ENCODE measurements at places on chromosomes 6 and 20.

DNA sequence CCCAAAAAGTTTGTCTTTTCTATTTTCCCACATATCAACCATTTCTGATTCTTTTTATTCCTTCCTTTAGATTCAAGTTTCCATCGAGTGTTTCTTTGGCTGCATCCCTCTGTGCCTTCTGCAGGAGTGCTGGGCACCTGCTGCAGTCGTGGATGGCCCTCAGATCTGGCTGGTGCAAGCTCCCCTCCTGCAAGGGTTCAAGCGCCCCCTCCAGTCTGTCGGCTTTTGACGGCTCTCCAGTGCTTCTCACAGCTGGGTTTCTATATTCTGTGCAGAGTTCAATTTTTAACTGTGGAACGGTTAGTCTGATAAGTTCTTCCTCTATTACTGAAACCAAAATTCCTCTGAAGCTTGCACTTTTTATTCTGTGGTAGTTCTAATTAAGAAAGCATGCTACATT, 132.1 kb downstream of the HUS1B start:
- no peak for DNase-seq

DNA sequence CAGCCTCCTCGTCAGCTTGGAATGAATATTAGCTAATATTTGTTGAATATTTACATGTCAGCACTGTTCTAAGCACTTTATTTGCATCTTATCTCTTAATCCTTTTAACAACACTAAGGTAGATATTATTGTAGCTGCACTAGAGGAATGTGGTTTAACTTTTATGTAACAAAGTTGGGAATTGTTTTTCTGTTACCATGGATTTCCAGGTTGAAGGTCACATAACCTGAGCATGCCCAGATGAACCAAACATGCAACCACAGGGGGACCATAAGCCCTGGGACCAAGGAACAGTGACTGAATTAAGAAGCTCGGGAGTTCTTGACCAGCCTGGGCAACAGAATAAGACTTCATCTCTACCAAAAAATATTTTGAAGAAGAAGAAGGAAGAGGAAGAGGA, 29.1 kb upstream of the YWHAB start:
- DNase-seq, result no peak

DNA sequence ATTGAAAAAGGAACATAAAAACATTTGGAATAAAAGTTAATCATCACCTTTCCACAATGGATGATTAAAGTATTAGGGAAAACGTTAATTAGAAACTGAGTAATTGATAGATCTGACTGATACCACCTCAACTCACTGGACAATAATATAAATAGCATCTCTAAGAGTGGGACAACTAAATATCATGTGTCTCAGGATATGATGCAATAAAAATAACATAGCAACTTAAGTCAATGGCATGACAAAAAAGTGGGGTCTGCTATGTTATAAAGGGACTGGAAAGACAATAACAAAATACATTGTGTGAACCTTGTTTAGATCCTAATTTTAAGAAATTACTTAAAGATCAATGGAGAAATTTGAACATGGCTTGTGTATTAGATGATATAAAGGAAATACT, 10.3 kb downstream of the OR12D1 start:
- no peak for DNase-seq

- DNase-seq, result no peak
Observed at GRCh38 chr6:18019539-18020534, 32.4 kb upstream of the KIF13A start.

- DNase-seq, result no peak
Observed at GRCh38 chr6:79574630-79575225, 37.5 kb upstream of the LCA5 start.

DNA sequence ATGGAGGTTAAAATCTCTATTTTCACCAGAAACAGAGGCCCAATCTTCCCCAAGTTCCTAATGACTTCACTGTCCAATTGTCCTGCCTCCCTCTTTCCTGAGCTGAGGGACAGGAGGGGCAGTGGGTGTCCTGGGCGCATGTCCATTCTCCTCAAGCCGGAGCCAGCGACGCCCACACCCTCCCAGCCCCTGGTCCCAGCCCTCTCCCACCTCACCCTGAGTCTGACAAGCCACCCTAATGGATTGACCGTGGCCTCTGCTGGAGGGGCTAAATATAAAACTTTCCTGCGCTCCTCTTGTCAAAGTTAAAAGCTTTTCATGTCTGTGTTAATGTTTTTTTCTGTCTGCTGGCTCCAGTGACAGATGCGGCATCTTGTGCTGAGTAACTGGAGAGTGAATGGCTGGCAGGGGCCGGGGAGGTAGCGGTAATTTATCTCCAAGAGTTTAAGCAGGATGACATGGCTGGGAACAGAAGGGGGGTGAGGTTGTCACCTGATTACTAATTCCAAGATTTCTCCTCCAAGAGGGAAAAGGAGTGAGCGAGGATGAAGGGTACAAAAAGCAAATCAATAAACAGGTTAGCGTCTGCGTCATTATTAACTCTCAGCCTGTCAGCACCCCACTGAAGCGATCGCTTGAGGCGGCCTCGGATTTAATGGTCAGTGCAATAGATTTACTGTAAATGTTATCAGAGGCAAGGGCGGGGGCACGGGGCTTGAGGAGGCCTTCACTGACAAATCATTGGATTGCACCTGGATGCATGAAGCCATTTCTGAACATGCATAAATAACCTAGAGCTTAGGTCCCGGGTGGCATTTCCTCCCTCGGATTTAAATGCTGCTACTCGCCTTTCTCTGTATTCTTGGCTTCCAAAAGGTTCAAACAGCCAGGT, 118.1 kb upstream of the MAFB start:
- no peak for DNase-seq

DNA sequence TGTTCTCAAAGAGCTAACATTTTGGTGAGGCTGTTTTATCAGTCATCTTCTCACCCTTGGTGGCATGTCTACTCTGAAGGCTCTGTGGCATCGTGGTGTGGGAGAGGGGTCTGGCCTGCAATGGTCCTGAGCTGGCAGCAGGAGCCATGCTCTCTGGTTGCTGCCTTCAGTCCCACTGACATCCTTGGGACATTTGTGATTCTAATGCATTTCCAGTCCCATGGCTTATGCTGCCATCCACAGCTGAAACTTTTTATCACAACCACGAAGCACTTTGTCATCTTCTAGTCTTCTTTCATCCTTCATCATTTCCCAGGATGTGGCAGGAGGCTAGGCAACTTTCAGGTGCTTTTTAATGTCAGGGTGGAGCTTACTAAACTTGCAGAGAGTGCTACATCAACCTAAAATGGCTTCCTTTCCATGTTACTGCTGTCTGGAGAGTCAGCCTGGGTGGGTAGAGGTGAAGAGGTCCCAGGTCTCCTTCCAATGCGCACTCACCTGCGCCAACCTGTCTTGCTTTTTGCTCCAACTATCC, 77.1 kb downstream of the GPR63 start:
- no peak for DNase-seq

DNA sequence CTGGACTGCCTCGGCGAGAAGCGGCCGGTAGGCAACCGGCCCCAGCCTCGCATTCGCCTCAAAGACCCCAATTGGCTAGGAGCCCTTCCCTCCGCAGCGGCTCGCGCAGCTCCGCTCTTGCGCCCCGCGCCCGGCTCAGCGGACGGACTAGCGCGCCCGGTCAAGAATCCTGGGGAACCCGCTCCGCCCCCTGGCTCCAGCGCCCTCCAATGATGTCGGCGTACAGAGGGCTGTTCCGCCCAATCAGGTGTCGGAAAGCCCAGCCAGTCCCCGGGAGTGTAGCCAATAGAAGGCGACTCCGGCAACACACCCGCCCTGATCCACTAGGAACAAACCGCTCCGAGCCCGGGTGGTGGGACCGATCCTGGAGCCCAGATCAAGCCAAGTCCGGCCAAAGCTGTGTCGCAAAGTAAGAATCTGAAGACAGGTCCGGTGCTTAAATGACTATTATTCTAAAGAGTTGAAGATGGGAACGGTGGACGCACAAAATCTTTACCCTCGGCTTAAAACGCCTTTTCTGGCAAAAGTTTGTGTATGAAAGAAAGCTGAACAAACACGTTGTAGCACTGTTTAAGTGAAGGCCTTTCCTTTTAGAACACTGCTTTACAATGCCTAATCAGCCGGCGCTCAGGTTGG, 132.2 kb downstream of the OGFRL1 start:
- no peak for DNase-seq

- no peak for DNase-seq
Observed at GRCh38 chr6:20661721-20662120, 127.5 kb downstream of the CDKAL1 start.

GRCh38 chr6:166541876-166542579, 44.5 kb downstream of the RAMACL start:
- no peak for DNase-seq

DNA sequence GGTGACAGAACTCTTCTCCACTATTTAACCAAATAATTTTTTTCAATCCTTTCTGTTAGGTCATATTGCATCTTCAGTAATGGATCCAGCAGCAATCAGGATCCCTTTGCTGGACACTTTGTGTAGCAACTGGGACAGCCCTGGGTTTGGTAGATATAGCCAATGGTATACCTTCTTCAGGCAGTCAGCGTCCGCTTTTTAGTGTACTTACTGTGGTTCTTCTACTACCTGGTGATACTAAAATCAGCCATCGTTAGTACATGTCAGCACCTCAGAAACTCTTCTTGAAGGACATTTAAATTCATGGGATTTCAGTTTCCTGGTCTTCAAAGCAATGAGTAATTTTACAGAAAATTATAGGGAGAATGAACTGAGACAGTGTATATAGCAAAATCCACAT, 93.5 kb downstream of the ADGRG6 start:
- no peak for DNase-seq

DNA sequence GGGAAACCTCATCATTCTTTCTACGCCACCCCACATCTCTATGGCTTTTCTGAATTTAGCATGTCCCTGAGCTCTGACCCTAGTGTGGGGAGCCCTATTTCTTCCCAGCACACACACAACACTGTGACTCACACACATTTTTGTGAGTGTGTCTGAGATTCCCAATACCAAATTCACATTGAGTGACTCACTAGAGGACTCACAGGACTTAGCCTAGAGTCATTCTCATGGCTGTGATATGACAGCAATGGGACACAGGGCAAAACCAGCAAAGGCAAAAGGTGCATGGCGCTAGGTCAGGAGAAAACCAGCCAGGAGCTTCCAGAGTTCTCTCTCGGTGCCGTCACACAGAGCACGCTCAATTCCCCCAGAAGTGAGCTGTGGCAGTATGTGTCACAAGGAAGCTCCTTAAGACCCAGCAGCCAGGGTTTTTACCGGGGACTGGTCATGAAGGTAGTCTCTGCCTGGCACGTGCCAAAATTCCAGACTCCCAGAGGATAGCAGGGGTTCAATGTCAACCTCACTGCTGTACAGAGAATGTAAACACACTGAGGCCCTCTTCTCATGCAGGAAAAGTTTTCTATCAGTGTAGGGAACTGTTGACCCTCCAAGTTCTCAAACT, 6.2 kb downstream of the CSTL1 start:
- no peak for DNase-seq

GRCh38 chr20:59031564-59032022, 542 bp downstream of the ATP5F1E start:
- DNase-seq, result no peak

DNA sequence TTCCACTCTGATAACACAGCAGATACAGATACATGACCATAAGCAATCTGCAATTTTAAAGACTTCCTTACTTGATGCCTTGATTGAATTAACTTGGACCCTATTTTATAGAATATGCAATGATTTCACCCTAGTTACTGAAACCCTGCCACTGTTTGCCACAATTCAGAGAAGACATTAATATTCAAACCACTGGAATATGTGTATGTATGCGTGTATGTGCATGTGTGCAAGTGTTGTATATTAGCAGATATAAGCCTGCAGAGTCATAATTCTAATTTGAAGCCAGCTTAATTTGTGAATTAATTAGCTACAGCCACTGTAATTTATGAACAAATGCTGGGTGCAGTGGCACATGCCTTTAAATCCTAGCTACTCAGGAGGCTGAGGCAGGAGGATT, 9.3 kb downstream of the VNN2 start:
- no peak for DNase-seq

- DNase-seq, result no peak
Observed at GRCh38 chr6:118902726-118903125, 8.8 kb downstream of the ASF1A start.

DNA sequence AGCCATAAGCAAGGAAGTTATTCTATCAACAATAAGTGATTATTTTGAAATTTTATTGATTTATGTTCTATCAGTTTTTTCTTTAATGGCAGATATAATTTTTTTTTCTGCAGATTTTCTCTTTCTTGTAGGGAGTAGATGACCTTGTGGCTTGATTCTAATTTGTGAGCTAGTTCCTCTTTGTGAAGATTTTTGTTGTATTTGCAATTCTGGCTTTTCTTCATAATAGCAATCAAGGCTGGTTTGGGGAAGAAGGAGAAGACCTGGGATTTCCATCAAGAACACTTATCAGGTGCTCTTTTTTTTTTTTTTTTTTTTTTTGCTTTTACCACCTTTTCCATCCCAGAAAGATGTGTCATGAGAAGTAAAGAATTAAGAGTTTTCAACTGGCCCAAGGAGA, 324.2 kb upstream of the MAN1A1 start:
- no peak for DNase-seq

GRCh38 chr20:588932-589672, 21.0 kb downstream of the TCF15 start:
- no peak for DNase-seq

- no peak for DNase-seq
Observed at GRCh38 chr6:71080133-71080532, 123.3 kb upstream of the B3GAT2 start.

- DNase-seq, result no peak
Observed at GRCh38 chr6:47977314-47977713, 133.7 kb downstream of the PTCHD4 start.

Measured in activated CD4-positive, alpha-beta T cell treated with anti-CD3 and anti-CD28 coated beads for 1 hour (primary cell).